ENCODE measurements at places on chromosomes 11 and 22. TPM values are rescaled to one million over a fixed set of nuclear protein-coding genes. Genes with fewer than 3 reads are reported as not detected.

PGA3 gene
- not detected for total RNA-seq

BAIAP2L2 gene
- 5.9 TPM for total RNA-seq

BTG4 gene
- not detected for total RNA-seq

UCP3 gene
- 1.4 TPM for total RNA-seq

CTTN gene
- 227 TPM for total RNA-seq

RSF1 gene
- total RNA-seq = 12.6 TPM

NAALAD2 gene
- not detected for total RNA-seq

TPST2 gene
- 13.0 TPM for total RNA-seq

RFPL3 gene
- not detected for total RNA-seq

SAA2 gene
- not detected for total RNA-seq

FADS2 gene
- total RNA-seq = 322 TPM

UCP2 gene
- total RNA-seq = 74.7 TPM

DDI1 gene
- total RNA-seq = not detected

APLNR gene
- not detected for total RNA-seq

PRODH gene
- 1.4 TPM for total RNA-seq

LYVE1 gene
- 0.27 TPM for total RNA-seq

C11orf91 gene
- 0.85 TPM for total RNA-seq

MUC15 gene
- not detected for total RNA-seq

RAG2 gene
- not detected for total RNA-seq

CBLIF gene
- not detected for total RNA-seq

PGA4 gene
- total RNA-seq = not detected

VPREB1 gene
- total RNA-seq = not detected

LRRC56 gene
- total RNA-seq = 0.28 TPM

PAMR1 gene
- total RNA-seq = not detected

P2RX6 gene
- total RNA-seq = 0.64 TPM

SEC14L2 gene
- 52.1 TPM for total RNA-seq

OR51A4 gene
- not detected for total RNA-seq
